ENCODE measurements at places on chromosomes 13 and 19.

GRCh38 chr13:40992678-40993518 lies 26.2 kb downstream of the ELF1 start:
- DNase-seq = no peak

- DNase-seq = no peak
These were observed 164.6 kb downstream of the ABCC4 start for GRCh38 chr13:95136638-95137037.

GRCh38 chr19:41076286-41076685 lies 12.0 kb upstream of the CYP2A13 start:
- DNase-seq = no peak

- DNase-seq = peak; percentile 20
These were observed 8.5 kb downstream of the RPL21 start for GRCh38 chr13:27259831-27260230.

GRCh38 chr13:95455782-95456181 lies 96.7 kb upstream of the CLDN10 start:
- DNase-seq = no peak

DNA sequence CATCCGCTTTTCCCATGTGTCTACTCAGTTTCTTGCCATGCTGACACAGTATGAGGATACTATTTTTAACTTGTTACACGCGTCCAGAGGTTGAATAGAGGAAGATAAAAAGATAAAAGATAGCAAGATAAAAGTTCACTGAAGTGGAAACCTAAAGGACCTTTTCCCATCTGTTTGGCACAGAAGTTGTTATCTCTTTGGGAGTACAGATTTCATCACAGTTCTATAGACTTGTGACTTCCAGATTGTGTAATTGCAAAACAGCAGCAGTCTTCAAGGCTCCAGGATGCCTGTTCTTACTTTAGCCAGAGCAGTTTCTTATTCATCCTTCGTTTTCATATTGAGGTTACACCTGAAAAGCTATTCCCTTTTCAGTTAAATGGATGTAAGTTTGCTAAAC lies 369.2 kb downstream of the GPC5 start:
- no peak for DNase-seq

DNA sequence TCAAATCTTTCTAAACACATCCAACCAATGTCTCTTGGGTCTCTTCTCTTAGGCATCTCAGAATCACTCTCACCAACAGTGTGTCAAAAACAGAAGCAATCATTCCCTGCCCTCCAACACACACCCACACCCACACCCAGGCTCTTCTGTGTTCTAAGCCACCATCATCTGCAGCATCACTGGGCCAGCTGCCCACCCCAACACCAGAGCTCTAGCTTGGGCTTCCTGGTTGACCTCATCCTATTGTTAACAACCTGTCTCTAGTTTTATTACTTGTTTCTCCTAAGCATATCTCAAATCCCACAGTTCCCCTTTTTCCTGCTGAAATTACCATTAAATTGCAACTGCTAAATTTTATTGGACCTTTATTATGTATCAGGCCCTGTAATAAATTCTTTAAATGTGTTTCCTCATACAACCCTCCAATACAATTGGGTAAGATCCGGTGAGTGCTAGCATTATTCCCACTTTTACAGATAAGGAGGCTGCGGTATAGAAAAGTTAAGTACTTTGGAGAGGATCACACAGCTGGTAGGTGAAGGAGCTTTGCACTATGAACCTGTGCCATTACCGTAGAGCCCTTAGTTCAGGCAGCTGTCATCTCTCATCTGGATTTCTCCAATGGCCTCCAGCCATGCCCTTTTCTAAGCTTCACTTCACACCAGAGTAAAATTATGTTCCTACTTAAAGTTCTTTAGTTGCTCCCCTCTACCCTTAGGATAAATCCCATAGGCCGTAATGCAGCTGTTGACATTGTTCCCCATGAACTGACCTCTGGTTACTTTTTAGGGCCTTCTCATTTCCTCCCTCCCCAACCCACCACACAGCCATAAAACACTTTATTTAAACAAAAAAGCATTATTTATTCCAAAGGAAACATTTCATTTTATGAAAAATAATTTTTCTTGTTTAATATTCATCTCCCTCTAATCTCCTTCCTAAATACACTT lies 227.7 kb downstream of the B3GLCT start:
- no peak for DNase-seq

GRCh38 chr13:110910013-110910890 lies 4.6 kb downstream of the ANKRD10 start:
- DNase-seq = no peak

DNA sequence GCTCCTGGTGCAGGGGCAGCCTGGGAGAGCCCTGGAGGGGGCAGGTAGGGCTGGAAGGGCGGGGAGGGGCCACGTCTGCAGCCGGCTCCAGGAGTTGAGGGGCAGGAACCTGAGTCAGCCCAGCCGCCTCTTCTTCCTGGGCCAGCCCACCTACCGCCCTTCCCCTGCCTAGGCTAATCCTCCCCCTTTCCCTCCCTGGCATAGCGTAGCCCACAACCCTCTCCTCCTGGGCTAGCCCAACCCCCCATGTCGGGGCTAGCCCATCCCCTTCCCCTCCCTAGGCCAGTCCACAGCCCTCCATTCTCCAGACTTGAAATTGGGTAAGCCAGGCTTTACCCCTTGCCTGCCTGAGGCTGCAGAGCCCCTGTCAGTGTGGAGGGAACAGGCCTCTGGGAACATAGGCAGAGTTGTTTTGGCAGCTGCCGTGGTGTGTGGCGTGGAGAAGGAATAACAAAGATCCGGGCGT lies 20.6 kb upstream of the WDR18 start:
- no peak for DNase-seq

DNA sequence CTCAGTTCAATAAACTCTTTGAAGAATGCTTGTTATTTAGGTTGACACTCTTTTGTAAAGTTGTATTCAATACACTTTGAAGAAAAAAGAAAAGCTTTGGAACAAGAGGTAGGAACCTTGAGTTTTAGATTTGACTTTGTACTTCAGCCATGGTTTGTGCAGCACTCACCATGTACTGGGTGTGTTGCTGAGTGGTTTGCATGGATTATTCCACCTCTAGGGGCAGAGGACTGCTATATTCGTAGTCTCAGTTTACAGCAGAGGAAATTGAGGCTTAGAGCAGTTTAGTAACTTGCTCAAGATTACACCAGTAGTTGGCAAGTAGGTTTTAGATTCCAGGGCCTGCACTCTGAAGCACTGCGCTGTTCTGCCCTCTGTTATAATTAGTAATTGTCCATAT lies 68.8 kb downstream of the DNAJC3 start:
- DNase-seq = peak; percentile 10

- no peak for DNase-seq
These were observed 610.2 kb downstream of the SLITRK1 start for GRCh38 chr13:83272076-83272475.

GRCh38 chr19:55136399-55137102 lies 12.5 kb downstream of the TNNT1 start:
- DNase-seq = no peak

DNA sequence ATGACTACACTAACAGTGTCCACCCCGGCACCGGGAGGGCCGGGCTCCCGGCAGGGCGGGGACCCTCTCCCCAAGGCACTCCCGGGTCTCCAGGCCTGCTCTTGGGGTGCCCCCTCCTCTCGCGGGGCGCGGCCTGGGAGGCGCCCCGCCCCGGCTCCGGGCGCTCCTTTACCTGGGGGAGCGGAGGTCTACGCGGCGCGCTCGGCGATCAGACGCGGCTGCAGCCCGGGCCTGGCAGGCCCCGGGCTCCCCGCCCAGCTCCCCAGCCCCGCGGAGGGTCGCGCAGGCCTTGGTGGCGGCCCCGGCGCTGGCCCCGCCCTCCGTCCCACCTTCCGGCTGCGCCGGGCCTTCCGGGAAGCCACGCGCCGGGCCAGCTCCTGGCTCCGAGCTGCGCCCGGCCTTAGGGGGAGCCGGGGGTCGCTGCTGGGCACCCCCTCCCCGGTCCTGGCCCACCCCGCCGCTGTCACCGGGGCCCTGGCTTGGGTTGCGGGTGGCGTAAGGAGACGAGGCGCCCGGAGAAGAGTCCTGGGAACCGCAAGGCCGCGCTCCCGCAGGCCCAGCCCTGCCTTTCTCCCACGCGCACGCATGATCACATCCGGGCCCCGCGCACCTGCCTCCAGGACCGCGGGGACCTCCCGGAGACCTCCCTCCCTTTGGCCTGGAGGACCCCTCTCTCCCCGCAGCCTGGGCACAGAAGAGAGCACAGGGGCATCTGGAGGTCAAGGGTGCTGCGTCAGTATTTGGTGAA lies at the start of gene C19orf12:
Gene C19orf12, minus strand, starts transcription at position 309 of the 748 bp plus-strand sequence. CDS start 6,848 bp downstream, outside the sequence.
- DNase-seq = peak; percentile 63

Data from RKO (cell line).